HAP-1 (cell line): ENCODE measurements at places on chromosomes 7 and 10.

DNA sequence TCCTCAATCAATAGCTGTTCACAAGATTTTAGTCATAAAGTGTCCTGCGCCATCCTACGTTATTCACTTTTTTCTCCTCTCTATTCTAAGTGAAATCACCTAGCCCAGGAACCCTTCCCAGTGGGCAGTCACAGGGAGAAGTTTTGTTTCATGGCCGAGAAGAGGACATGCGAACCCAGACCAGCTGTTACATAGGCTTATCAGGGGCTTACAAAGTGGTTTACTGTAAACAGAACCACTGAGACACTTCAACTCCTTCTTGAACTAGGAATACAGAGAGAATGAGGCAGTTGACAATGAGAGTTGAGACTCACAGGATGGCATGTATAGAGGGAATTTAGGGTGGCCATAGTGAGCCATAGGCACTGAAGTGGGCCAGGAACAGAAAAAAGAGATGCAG is 246.9 kb upstream of the GLI3 start:
- DNase-seq, result no peak

DNA sequence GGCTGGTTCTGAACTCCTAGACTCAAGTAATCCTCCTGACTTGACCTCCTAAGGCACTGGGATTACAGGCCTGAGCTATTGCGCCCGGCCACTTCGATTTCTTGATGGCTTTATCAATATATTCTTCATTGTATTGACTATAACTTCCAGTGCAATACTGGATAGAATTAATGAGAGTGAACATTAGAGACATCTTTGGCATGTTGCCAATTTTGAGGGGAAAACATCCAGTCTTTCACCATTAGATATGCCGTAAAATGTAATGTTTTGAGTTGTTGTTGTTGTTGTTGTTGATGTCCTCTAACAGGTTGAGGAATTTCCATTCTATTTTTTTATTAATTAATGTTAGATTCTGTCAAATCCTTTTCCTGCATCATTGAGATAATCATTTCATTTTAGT is 578.9 kb downstream of the ZWINT start:
- no peak for DNase-seq

GRCh38 chr10:103802081-103802480 is 53.3 kb downstream of the SH3PXD2A start:
- DNase-seq, result no peak

- DNase-seq, result no peak
These were observed 22.6 kb upstream of the HSPA12A start for GRCh38 chr10:116764979-116765378.

- no peak for DNase-seq
These were observed 31.0 kb downstream of the BET1 start for GRCh38 chr7:93973134-93973533.

DNA sequence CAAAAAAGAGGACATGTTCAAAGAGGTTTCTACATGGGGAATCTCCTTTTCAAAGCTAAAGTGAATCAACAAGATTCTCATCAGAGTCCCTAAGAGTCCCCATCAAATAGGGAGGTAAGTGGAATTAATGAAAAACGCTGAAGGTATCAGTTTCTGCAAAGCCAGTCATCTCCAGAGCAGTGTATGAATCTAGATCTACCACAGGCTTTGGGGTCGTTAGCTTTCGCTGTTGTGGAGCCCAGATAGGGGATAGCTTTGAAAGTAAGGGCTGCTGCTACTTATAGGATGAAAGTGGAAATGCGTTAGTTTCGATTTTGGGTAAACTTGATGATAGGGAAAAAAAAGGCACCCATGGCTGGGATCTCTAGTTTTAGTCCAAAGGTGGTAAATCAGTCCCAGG is 748.4 kb downstream of the LRMDA start:
- no peak for DNase-seq

DNA sequence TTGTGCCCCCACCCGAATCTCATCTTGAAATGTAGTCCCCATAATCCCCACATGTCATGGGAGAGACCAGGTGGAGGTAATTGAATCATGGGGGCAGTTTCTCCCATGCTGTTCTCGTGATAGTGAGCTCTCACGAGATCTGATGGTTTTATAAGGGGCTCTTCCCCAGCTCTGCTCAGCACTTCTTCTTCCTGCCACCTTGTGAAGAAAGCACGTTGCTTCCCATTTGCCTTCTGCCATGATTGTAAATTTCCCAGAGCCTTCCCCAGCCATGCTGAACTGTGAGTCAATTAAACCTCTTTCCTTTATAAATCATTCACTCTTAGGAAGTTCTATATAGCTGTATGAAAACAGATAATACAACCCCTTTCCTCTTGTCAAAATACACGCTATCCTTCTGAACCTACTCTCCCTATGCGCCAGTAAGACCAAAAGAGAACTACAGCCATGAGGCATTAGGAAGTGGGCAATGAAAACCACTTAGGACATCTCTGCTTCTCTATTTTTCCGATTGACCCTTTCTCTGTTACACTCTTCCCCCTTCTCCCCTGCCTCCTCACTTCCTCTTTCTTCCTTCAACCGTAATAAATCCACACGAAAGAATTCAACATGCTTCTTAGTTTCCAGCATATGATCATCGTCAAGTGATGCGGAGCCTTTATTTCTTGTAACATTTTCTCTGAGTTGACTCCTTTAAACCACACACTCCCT is 101.2 kb upstream of the WDR11 start:
- no peak for DNase-seq

- no peak for DNase-seq
These were observed 10.1 kb downstream of the UNCX start for GRCh38 chr7:1242606-1243289.
